ENCODE measurements at places on chromosomes 5 and 9. TPM values are rescaled to one million over a fixed set of nuclear protein-coding genes. Genes with fewer than 3 reads are reported as not detected.

DNA sequence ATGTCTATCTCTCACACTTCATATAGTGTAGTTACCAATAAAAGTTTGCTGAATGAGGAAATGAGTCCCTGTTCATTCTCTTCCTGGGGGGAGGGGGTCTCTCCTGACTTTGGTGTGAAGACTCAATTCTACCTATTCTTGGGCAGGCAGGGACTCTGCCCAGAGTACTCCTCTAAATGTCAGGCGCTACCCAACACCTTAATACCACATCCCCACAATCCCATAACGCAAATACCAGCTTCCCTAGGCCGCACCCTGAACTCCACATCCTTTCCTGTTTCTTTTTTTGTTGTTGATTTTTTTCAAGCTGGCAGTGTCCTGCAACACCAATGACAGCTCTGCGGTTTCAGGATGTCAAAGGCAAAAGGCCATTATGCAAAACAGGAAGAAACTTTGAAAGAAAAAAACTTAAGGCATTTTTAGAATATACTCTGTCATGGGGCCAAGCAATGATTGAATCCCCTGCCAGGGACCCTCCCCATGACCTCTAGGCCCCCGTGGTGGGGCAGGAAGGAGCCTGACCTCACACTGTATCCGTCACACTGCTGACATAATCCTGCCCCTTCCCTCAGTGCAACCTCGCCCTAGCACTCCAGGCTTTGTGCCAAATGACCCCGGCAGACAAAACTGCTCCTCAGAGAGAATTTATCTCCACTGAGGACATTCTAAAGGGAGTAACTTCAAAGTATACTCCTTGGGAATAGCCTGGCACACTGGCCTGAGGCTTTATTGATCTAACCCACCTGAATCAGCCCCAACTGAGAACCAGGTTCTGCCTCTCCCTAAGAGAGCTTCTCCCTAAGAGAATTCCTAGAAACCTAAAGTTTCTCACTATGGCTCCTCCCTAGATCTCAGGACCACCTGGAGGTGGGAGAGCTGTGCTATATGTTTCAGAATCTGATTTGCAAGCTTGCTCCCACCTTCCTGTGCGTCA lies 8.0 kb downstream of the B4GALT1 start:
- no peaks in the 10 kb centered on the region for H3K27me3 ChIP-seq
- H3K27ac ChIP-seq: peak overlapping the region; percentile 97
- H3K36me3 ChIP-seq: no peaks in the 10 kb centered on the region
- H3K4me3 ChIP-seq: no peak overlapping the region
- peak; percentile 46 for DNase-seq
- peaks cover 73% of the 10 kb centered on the region for H3K4me1 ChIP-seq

DNA sequence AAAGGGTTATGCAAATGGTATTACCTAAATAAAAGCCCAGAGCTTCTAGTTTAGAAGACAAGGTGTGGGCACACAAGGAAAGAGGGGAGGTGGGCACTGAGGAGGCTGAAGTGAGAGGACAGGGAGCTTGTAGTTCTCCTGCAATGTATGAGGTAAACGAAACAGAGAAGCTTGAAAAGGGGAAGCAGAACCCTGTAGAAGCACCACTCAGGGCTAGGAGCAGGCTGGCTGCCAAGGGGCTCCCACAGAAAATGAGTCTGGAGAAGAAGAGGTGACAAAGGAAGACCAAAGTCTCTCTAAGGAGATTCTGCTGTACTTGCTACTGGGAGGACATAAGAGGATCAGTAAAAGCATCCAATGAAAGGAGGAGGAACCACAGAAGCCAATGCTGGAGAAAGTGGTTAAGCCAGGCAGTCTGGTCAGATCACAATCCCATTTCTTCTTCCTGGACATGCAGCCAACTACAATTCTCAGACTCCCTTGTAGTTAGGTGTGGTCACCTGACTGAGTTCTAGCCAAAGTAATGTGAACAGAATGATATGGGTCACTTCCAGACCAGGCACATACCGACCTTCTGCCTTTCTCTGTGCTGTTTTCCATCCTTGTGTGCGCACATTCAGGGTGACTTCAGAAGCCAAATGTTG lies 174.5 kb upstream of the MAP3K1 start:
- no peak overlapping the region for H3K4me3 ChIP-seq
- H3K27ac ChIP-seq: peak overlapping the region; percentile 84
- no peak for DNase-seq
- peaks cover 44% of the 10 kb centered on the region for H3K4me1 ChIP-seq
- H3K27me3 ChIP-seq: no peaks in the 10 kb centered on the region
- H3K36me3 ChIP-seq: no peaks in the 10 kb centered on the region

DNA sequence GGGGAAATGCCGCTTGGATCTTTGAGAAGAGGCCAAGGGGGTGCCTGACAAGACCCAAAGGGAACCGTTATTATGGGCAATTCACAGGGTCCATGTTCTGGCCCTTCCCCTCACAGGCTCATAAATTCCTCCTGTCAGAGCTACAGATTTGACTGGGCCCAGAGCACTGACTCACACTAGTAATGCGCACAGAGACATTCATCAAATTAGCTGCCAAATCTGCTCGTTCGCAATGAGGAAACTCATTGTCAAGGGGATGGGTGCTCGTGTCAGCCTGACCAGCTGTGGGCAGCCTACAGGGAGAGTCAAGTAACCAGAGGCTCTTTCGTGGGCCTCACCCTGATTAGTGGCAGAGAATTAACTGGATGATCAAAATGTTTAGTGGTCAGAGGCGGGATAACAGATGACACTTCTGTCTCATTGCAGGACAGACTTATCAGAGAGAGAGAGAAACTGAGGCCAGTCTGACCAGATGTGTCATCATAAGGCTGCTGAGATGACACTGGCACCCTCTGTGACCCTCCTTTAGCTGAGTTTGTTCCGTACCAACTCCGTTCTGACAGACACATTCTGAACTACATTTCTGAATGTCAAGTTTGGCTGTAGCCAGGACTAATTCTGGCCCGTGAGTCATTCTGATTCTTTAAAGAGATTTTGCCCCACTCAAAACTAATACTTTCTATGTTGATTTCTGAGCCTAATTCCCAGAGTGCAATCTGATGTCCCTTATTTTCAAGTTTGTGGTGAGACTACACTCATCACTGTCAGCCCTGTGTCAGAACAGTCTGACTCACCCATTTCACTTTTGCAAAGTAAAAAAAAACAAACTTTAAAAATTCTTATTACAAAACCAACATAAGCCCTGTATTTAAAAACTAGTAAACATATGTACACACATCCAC lies 377.1 kb downstream of the ACTL7B start:
- H3K27ac ChIP-seq: peak overlapping the region; percentile 76
- H3K4me3 ChIP-seq: no peak overlapping the region
- no peaks in the 10 kb centered on the region for H3K36me3 ChIP-seq
- H3K4me1 ChIP-seq: peaks cover 33% of the 10 kb centered on the region
- DNase-seq: peak; percentile 55

- H3K36me3 ChIP-seq: no peaks in the 10 kb centered on the region
- no peaks in the 10 kb centered on the region for H3K27me3 ChIP-seq
- no peak overlapping the region for H3K27ac ChIP-seq
- H3K4me1 ChIP-seq: peaks cover 11% of the 10 kb centered on the region
Measured at GRCh38 chr9:132357764-132358163, 3.0 kb upstream of the SETX start.

Gene SNAPC4
- 10.5 TPM for total RNA-seq

Gene GPR151
- total RNA-seq: not detected
